ENCODE measurements at places on chromosomes 6 and 20.

DNA sequence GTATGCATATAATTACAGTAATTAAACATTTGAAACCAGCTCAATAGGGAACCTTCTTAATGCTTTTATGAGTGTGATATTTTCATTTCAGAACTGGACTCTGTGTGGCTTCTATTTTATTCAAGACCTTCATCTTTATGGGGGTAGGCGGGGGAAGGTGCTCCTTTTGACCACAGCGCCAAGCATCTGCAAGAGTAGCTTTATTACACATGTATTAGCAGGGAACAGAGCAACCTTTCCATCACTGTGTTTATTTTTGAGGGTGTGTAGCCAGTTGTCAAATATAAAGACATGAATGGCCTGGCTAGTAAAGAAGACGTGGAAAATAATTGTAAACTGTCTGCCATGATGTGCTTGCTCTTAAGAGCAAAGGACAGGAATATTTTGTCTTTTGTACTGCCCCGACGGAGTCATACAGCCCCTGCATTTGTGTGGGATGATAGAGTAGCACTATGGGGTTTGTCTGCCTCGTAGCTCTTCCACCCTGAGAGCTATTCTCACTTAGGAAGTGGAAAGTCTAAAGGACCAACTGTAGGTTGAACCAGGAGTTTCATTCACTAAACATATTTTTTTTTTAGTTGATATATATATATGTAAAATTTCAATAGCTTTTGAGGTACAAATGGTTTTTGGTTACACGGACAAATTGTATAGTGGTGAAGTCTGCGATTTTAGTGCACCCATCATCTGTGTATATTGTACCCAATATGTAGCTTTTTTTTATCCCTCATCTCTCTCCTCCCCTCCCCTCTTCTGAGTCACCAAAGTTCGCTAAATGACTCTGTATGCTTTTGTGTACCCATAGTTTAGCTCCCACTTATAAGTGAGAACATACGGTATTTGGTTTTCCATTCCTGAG lies 91.2 kb downstream of the CARMIL1 start:
- no peak for DNase-seq

DNA sequence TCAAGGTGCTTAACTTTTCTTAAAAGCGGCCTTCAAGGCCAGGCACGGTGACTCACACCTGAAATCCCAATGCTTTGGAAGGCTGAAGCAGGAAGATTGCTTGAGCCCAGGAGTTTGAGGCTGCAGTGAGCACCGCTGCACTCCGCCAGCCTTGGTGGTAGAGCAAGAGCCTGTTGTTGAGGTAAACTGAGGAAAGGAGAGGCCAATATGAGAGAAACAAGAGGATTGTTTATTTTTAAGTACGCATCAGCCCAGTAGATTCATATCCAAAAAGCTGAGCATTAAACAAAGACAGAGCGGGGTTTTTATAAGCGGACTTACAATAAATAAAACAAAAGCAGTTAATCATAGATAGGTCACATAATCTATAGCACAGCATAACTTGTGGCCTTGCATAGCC lies 15.0 kb upstream of the GMPR start:
- DNase-seq, result no peak

DNA sequence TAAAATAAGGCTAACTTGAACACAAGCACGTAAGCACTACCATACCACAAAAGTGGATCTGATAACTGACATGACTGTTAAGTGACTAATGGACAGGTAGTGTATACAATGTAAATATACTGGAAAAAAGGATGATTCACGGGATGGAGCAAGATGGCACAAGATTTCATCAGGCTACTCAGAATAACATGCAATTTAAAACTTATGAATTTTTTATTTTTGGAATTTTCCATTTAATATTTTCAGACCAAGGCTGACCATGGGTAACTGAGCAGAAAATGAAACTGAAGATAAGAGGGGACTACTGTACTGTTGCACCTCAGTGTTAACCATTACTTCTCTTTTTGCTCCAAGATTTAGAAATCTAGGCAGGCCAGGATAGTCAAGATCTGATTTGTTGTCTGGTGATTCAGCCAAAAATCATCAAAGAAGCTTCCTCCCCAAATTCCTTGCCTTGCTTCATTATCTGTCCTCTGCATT lies 45.4 kb downstream of the TPBG start:
- no peak for DNase-seq

GRCh38 chr6:149750136-149750609 lies 632 bp downstream of the PCMT1 start:
- no peak for DNase-seq

DNA sequence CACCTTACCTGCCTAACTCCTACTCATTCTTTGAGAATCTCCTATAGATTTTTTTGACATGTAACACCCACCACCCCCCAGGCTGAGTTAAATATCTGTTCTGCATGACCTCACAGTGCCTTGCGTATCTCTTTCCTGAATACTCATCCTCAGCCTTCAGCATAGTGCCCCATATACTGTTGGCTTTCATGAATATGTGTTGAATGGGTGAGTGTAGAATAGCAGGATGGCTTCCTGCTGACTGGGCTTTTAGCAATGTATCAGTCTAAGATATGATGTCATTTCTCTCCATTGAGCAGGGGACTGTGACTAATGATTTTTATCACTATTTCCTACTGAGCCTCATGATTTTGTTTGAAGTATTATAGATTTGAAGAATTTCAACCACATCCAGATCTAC lies 361.6 kb upstream of the MARCKS start:
- DNase-seq, result peak; percentile 20

GRCh38 chr20:45344168-45344860 lies 3.9 kb downstream of the SDC4 start:
- DNase-seq, result peak; percentile 71
